Muscle of back (tissue), 13 donors: ENCODE measurements at places on chromosomes 3 and 15. TPM values are rescaled to one million over a fixed set of nuclear protein-coding genes. Genes with fewer than 3 reads are reported as not detected.

DNA sequence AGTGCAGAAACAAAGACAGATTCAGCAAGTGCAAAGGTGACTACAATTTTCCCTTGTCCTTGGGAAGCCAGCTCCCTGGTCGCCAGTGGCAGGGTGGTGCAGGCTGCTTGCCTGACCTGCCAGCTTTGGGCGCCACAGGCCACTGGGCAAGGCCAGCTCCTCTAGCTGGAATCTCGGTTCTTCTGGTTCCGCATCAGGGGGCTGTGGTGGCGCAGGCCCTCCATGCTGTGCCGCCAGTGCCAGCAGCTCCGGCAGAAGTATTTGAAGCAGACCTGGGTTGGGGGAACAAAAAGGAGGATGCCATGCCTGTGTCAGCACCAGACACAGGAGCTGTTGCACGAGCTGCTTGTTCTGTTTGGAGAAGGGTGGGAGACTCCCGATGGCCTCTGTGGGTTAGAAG, 4.2 kb upstream of the RPS17 start:
- DNase-seq: no peak

TUSC7 gene
- polyA plus RNA-seq: not detected

ZCWPW2 gene
- 2.3 TPM for polyA plus RNA-seq

CPNE9 gene
- polyA plus RNA-seq: not detected

GRCh38 chr3:71078723-71079525, 504.6 kb downstream of the FOXP1 start:
- DNase-seq: no peak

DNA sequence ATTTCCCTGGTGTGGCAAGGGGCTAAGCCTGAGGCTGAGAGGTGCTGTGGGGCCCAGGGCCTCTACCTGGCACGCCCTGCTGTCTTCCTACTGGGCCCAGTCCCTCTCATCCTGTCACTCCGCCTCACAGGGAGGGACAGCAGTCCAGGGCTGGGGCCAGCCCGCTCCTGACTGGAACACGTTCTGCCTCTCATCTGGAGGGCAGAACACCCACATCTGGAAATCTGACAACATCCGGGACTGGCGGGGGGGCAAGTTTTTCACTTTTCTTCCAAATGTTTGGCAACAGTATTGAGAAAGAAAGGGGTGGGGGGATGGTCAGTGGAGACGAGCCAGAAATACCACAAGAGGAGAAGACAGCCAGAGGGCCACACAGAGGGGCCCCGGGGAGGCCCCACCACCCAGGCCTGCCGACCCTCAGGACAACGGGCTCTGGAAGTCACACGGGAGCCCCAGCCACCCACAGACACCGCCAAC, 1.8 kb upstream of the MYL3 start:
- no peak for DNase-seq

PSMD2 gene
- 165 TPM for polyA plus RNA-seq

DNA sequence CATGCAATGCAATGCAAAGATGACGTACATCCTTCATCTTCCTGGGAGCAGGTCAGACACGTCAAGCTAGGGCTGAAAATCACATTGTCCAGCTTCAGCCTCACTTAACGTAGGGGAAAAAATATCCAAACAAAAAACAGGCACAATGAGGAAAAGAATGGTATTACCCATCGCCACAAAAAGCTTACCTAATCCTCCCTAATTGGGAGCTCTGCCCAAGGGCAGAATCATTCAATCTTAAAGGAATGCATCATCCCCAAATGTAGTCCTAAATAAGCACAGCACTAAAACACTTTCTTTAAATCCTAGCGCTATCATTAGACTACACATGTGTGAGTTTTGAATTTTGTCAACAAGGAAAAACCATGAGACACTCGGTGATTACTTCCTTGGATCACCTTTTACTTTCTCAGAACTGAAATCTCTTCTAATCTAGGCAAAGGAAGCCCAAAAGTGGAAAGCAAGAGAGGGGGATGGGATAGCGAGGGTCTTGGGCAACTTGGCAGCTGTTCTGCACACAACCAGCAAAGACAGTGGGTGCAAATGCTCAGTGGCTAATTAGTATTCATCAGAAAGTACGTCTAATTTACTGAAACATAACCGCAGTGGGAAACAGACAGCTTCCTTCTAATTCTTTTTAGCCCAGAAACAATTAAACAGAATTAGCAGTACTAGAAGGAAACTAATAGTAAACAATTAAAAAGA, 87.4 kb downstream of the ADAMTS9 start:
- DNase-seq: no peak

DNA sequence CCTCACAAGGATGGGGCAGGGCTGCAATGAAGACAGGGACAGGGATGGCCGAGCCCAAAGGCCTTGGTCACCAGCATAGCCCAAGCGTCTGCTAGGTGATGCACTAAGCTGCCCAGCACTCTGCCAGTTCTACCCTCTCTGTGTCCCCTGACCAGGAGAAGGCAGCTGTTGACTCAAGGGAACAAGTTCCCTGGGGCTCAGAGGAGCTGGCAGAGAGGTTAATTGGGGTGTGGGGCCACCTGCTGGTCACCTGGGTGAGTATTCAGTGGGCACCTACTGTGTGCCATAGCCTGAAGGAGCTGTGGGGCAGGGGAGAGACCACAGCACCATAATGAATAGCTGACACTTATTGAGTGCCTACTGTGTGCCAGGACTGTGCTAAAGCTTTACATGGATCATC, 22.0 kb upstream of the DOCK3 start:
- no peak for DNase-seq

DNA sequence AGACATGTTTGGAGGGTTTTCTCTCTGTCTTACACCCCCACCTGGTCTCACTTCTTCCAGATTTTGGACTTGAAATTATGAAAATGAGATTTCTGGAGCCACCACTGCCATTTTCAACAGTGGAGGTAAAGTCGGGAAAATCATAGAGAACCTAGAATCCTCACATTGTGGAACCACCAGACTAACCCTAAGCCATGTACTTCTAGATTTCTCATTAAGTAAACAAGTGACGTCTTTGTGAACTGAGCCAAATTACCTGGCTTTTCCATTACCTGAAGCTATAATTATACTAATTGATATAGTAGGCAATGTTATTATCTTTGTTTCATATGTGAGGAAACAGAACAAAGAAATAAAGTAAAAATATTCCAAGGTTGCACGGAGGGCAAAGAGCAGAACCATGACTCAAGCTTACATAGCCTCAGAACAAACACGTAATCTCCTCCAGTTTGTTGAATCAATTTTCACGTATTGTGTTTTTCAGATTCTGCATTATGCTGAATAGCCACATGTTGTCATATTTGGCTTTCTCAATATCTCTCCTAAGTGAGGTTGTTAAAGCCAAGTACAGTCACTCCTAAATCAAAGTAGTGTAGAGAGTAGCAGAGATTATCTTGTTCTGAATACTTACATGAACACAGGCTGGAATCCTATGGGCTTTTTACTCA, 101.3 kb upstream of the CMC1 start:
- no peak for DNase-seq

SETD2 gene
- polyA plus RNA-seq: 40.4 TPM

PRTG gene
- polyA plus RNA-seq: 3.1 TPM

MUSTN1 gene
- 88.9 TPM for polyA plus RNA-seq

DNA sequence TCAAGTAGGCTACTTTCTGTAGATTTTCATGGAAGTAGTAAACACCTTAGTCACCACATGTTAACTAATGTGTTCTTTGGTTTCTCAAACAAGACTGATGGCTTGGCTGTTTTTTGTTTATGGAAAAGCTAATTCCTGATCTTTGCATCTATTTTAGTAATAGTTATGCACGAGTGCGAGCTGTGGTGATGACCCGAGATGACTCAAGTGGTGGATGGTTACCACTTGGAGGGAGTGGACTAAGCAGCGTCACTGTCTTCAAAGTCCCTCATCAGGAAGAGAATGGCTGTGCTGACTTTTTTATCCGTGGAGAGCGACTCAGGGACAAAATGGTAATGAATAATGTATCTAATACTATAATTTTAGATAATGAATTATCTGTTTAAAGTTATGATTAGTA, 46.6 kb downstream of the SPRED1 start:
- no peak for DNase-seq

EFCC1 gene
- polyA plus RNA-seq: 1.3 TPM

RAB6B gene
- polyA plus RNA-seq: 10.4 TPM

GRCh38 chr3:178129109-178129508, 407.1 kb upstream of the KCNMB2 start:
- DNase-seq: no peak

TEX9 gene
- 2.6 TPM for polyA plus RNA-seq

- peak; percentile 7 for DNase-seq
Observed at GRCh38 chr3:181718369-181718768, 6.6 kb downstream of the SOX2 start.

- peak; percentile 28 for DNase-seq
Observed at GRCh38 chr15:84598250-84598649, 2.6 kb upstream of the ZSCAN2 start.
